ENCODE measurements at places on chromosomes 16 and 17. TPM values are rescaled to one million over a fixed set of nuclear protein-coding genes. Genes with fewer than 3 reads are reported as not detected.

The SOCS1 gene
- total RNA-seq, result 6.0 TPM

DNA sequence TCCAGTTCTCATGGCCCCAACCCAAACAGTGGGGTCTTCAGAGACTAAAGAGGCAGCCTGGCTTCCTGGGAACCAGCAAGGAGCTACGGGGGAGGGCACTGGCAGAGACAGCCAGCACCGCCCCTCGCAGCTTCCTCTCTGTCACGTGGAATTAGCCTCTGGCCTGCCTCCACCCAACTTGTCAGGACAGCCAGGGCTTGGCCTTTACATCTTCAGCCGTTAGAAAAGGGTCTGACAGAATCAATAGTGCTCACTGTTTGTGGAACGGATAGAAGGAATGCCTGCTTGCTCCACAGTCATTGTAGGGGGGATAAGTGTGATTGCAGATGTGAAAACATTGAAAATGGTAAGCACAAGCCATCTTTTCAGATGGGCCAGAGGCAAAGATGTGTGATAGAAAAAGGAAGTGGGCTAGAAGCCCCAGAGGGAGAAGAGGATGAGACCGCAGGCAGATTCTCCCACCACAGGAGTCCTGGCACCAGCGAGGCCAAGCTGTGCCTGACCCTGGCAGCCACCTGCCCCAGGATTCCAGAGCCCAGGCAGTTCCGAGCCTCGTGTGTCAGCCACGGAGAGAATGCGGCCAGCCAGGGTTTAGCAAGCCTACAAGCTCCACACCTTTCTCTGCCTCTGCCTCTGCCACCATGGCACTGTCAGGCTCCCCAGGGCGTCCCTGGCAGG lies 18.6 kb downstream of the GRIN2C start:
- peak; percentile 86 for DNase-seq

DNA sequence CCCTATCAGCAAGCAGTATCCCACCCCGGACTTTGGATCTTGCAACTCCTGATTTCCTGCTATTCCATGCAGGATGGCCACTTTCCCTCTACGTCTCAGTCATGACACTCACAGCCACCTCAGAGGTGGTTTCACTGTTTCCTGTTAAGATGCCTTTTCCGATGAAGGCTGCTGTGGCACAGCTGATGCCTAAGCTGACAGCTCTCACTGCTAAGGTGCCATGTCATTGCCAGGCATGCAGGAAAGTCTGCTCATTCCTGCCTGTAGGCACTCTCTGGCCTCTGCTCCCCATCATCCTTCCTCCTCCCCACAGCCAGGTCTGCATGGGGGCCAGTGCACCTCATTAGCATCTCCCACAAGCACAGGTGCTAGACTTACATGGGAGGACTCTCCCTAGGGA lies 173.0 kb downstream of the CBLN1 start:
- DNase-seq, result no peak

DNA sequence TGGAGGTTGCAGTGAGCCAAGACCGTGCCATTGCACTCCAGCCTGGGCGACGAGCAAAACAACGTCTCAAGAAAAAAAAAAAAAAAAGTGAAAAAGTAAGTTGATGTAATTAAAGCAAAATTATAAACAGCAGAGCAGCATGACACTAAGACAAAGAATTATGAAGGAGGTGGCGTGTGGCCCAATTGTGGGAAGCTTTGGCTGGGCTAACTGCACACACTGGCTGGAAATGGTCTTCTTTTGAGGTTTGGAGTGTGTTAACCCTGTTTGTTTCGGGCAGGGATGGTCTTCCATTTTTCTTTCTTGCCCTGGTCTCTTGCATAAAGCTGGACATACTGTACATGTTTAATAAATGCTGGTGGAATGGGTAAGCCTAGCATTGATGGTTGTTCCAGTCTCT lies 54.8 kb downstream of the RAP1GAP2 start:
- no peak for DNase-seq

The METRNL gene
- 70.1 TPM for total RNA-seq

The HOXB13 gene
- total RNA-seq, result not detected

The CDRT15 gene
- total RNA-seq, result not detected

The TMEM88 gene
- 35.4 TPM for total RNA-seq

GRCh38 chr17:1611715-1612114 lies 16.9 kb downstream of the SLC43A2 start:
- peak; percentile 77 for DNase-seq

The DCTN5 gene
- 38.2 TPM for total RNA-seq

GRCh38 chr16:4376126-4376892 lies 4.7 kb downstream of the VASN start:
- DNase-seq, result peak; percentile 95

DNA sequence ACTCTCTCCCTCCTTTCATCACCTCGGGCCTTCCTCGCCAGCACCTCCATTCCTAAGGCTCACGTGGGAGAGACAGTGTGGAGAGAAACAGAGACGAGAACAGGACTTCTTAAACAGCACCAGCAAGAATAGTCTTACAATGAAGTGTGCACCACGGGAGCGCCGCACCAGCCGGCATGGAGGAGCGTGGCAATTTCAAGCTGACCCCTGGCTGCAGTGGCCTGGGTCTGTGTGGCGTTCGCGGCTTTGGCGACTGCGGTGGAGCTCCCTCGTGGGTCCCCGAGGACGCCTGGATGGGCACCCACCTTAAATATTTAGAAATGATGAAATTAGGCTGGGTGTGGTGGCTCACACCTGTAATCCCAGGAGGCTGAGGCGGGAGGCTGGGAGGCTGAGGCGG lies 20.5 kb upstream of the MED9 start:
- DNase-seq, result no peak

DNA sequence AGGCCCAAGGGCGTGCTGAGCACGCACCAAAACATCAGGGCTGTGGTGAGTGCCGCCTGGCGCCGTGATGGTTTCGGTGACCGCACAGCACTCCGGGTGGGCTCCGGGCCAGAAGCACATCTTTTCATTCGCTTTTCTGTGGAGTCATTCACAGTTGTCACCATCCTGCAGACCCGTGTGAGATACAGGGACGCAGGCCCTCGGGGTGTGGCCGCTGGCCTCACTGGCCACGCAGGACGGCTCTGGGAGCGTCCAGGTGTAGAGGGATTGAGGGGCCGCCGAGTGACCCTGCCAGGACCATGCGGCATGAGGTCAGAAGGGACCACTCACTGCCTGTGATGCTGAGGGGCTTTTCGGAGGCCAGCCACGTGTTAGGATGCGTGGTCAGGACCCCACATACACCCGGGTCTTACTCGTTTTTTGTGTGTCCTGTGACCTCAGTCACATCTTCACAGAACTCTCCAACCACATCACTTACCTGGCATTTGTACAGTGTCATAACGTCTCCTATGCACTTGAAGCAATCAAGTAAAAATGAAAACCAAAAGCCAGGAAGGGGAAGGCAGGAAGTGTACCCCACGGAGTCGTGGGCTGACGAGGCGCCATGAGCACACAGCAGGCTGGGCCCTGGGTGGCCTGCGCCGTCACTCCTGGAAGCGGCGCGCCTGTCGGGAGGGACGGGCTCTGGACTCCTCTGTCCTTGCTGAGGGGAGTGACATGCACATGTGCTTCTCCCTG lies 7.8 kb downstream of the ACSF3 start:
- peak; percentile 43 for DNase-seq

The TMIGD1 gene
- not detected for total RNA-seq

GRCh38 chr17:64063088-64063487 lies 42.7 kb upstream of the ICAM2 start:
- DNase-seq, result no peak

DNA sequence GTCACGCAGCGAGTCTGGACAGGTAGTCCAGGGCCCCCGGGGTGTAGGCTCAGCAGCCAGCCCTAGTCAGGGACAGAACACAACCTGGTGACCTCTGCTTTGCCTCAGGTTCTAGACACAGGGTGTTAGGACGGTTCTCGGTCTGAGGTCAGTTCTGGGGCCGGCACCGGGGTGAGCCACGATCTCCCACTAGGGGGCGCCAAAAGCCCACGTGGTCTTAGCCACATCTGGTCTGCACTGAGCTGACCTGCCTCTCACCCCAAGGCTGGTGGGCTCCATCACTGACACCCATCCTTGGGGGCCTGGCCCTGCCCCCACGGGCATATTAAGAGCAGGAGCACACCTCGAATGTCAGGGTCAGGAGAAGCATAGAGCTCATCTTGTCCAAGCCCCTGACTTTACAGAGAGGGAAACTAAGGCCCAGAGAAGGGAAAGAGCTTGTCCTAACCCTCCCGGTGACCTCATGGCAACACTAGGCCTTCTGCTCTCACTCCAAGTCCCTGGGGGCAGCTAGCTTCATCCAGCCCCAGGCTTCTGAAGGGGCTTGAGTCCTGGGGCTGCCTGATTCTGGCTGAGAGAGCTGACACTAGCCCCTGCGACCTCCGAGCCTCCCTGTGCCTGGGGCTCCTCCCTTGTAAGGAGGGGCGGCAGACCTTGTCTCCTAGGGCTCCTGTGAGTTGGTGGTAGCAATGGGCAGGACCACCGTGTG lies 9.0 kb downstream of the SLC5A10 start:
- DNase-seq, result peak; percentile 90

DNA sequence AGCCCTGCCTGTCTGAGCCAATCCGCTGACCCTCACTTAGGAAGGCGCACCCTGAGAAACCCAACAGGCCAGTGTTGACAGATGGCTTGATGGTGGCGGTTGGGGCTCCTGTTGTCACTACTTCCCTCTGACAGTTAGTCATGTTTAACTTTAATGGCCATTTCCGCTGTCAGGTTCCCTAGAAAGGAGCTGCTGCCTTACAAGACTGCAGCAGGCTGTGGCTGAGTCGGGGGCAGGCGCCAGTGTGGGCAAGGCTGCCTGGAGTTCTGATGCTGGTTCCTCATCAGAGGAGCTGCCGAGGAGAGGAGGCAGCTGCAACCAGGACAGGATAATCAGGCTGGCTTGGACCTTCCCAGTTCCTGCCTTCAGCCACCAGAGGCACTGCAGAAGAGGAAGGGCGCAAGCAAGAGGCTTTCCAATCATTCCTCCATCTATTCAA lies 223.2 kb upstream of the DYNLRB2 start:
- no peak for DNase-seq

The PMFBP1 gene
- 0.19 TPM for total RNA-seq

GRCh38 chr17:537133-537532 lies 177.5 kb downstream of the VPS53 start:
- DNase-seq, result no peak

- peak; percentile 64 for DNase-seq
Observed at GRCh38 chr16:57741660-57742191, 6.2 kb downstream of the KATNB1 start.

DNA sequence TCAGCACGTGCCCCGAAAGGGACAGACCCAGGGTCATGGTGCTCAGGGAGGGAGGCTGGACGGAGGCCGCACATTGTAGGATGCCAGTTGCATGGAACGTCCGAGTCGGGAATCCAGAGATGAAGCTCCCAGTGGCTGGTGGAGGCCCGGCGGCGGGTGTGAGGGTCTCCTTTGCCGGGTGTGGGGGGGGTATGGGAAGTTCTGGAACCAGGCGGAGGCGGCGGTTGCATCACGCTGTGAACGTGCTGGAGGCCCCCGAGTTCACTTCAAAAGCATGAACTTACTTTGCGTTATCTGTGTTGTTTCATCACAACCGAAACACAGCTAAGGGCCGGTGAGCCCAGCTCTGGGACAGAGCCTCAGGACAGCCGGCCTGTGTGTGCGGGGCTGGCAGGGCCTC lies 73.4 kb upstream of the GNG13 start:
- no peak for DNase-seq

GRCh38 chr16:23207485-23207884 lies 24.9 kb downstream of the SCNN1G start:
- DNase-seq, result no peak

GRCh38 chr17:36534840-36535668 lies at the start of the genes MYO19 and PIGW:
Gene MYO19, minus strand, starts transcription at chr17:36534868. Its CDS starts 2,330 bp downstream, at chr17:36532538.
Gene PIGW, plus strand, starts transcription at chr17:36534987. Its CDS starts 2,115 bp downstream, at chr17:36537102.
- DNase-seq, result peak; percentile 93

- no peak for DNase-seq
Observed at GRCh38 chr16:73872856-73873255, 423.8 kb upstream of the PSMD7 start.

GRCh38 chr16:51306116-51306515 lies 155.0 kb upstream of the SALL1 start:
- DNase-seq, result no peak

GRCh38 chr17:16122697-16123434 lies 92.5 kb downstream of the NCOR1 start:
- no peak for DNase-seq

DNA sequence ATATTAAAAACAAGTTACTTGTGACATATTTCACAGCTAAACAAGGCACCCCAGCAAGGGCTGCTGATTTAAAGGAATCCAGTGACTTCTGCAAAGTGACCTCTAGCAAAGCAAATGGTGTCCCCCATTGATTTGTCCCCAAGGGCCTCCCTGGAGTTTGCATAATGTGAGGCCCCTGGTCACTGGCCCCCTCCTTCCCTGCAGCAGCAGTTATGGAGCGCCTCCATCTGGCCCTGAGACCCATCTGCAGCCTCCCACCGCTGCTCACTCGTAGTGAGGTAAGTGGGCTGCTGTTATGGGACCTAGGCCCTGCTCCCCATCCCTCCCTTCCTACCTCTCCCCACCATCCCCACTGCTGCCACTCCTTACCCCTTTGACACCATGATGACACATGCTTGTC lies 19.6 kb upstream of the EEF2K start:
- no peak for DNase-seq

The FBXO39 gene
- not detected for total RNA-seq

The LGALS9B gene
- total RNA-seq, result not detected

The CCL7 gene
- total RNA-seq, result not detected

- no peak for DNase-seq
Observed at GRCh38 chr17:3866276-3866675, 20.2 kb upstream of the NCBP3 start.

DNA sequence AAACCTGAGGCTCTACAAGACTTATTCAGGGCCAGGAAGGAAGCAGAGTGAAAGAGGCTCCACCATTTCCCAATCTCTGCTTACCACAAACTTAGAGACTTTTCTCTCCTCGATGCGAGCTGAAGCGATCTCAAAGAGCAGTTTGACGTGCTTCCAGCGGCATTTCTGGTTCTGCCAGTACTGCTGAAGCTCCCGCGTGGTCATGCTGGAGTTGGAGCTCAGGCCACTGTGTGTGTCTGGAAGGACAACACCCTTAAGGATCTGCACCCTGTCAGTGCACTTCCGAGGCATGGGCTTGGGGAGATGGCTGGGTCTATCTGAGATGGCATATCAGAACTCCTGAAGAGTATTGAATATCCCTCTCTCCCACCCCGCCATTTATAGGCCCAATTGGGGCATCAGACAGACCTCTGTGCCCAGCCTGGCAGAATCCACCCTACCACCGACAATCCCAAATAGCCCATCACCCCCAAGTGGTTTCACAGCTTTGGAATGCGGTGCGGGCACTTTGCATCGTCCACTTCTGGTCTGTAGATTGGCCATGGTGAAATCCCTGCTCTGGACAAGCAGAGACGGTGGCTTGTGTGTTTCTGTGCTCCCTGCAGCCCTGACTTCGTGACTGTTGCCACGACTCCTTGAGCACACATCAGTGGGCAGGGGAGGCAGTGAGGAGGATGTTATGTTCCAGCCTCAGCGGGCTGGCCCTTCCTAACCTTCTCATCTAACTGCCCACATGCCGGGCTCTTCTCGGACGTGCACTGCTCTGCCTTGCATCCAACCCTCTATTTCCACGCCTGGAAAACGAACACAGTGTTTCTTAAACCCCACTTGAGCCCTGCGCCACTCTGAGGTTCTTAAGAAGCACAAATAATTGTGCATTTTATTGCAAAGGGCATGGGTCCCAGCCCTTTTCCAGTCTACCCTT lies 5.2 kb downstream of the SNX20 start:
- no peak for DNase-seq

The TEKT1 gene
- total RNA-seq, result not detected

GRCh38 chr17:79829457-79829856 lies 9.8 kb downstream of the CBX4 start:
- DNase-seq, result no peak

The CCL4 gene
- 0.92 TPM for total RNA-seq

GRCh38 chr16:86508947-86509758 lies 1.2 kb upstream of the FOXF1 start:
- peak; percentile 65 for DNase-seq

The KRTAP2-3 gene
- total RNA-seq, result not detected

The LDHD gene
- 71.8 TPM for total RNA-seq
